ENCODE measurements at places on chromosomes 2 and 18.

GRCh38 chr2:164412831-164413230 lies 208.5 kb downstream of the GRB14 start:
- H3K27ac ChIP-seq: no peak overlapping the region
- no peaks in the 10 kb centered on the region for H3K27me3 ChIP-seq
- no peaks in the 10 kb centered on the region for H3K4me1 ChIP-seq

GRCh38 chr2:215391531-215391930 lies 44.3 kb downstream of the FN1 start:
- H3K4me3 ChIP-seq: no peak overlapping the region
- no peak for DNase-seq
- H3K36me3 ChIP-seq: peaks cover 78% of the 10 kb centered on the region
- no peak overlapping the region for H3K27ac ChIP-seq
- H3K27me3 ChIP-seq: no peaks in the 10 kb centered on the region

- no peak overlapping the region for H3K4me3 ChIP-seq
- no peak for DNase-seq
- no peaks in the 10 kb centered on the region for H3K4me1 ChIP-seq
- H3K36me3 ChIP-seq: no peaks in the 10 kb centered on the region
- no peak overlapping the region for H3K27ac ChIP-seq
Observed at GRCh38 chr2:190156530-190157212, 94.1 kb upstream of the MSTN start.

DNA sequence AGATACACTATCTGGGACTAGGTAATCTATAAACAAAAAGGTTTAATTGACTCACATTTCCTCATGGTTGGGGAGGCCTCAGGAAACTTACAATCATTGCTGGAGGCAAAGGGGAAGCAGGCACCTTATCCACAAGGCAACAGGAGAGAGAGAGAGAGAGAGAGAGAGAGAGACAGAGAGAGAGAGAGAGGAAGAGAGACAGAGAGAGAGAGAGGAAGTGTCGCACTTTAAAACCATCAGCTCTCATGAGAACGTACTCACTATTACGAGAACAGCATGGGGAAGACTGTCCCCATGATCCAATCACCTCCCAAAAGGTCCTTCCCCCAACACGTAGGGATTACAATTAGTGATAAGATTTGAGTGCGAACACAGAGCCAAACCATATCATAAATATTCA lies 253.5 kb upstream of the TRIB2 start:
- no peaks in the 10 kb centered on the region for H3K4me1 ChIP-seq
- no peak for DNase-seq
- no peak overlapping the region for H3K4me3 ChIP-seq
- H3K27me3 ChIP-seq: no peaks in the 10 kb centered on the region

DNA sequence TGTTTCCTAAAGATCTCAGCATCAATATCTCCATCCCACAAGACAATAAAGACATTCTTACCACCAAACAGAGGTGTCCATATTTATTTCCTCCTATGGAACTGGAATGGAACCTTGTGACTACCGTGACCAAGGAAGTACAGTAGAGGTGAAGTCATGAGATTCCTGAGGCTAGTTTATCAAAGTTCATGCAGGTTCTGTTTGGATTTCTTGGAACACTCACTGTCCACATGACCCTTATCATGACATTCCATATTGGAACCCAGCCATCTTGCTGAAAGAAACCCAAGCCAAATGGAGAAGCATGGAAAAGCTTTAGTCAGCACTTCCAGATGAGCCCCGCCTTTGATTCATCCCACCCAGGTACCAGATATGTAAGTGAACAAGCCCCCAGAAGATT lies 516.0 kb upstream of the POU3F3 start:
- H3K27ac ChIP-seq: no peak overlapping the region
- H3K27me3 ChIP-seq: no peaks in the 10 kb centered on the region
- DNase-seq: no peak

- DNase-seq: no peak
- H3K27ac ChIP-seq: peak overlapping the region; percentile 72
- H3K4me1 ChIP-seq: no peaks in the 10 kb centered on the region
- H3K4me3 ChIP-seq: no peak overlapping the region
Observed at GRCh38 chr2:107809835-107810234, 16.9 kb upstream of the RGPD4 start.

- H3K4me3 ChIP-seq: no peak overlapping the region
- no peak overlapping the region for H3K27ac ChIP-seq
- H3K27me3 ChIP-seq: no peaks in the 10 kb centered on the region
- H3K36me3 ChIP-seq: peaks cover 70% of the 10 kb centered on the region
- no peak for DNase-seq
Observed at GRCh38 chr2:28403370-28403956, 10.8 kb downstream of the FOSL2 start.

DNA sequence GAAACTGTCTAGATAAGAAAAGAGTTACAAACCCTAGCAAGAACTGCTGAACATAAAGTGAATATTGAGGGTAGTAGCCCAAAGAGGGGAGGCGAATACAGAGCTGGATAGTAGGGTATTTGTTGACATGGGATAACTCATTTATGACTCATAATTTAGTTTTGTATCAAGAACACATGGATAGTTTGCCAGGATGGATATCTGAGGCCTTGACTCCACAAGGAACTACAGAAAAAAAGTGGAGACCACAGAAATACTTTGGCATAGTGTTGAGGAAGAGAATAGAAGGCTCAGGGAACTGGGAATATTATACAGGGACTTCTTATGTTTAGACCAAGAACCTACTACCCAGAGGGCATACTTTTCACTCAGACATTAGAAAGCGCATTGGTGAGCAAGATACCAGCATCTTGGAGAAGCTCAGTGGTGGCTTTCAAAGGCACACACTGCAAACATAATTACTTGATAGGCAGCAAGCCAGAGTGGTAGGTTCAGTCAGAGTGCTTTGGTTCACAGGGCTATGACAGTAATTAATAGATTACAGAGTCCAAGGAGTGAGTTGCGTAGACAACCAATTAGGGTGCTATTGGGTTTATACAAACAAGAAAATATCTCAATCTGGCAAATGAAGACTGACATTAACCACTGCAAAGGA lies 51.9 kb upstream of the ZBTB7C start:
- peaks cover 4% of the 10 kb centered on the region for H3K4me1 ChIP-seq
- no peaks in the 10 kb centered on the region for H3K27me3 ChIP-seq
- no peak overlapping the region for H3K27ac ChIP-seq
- no peaks in the 10 kb centered on the region for H3K36me3 ChIP-seq

GRCh38 chr2:174300114-174300513 lies 34.6 kb upstream of the SP9 start:
- no peaks in the 10 kb centered on the region for H3K36me3 ChIP-seq
- no peak overlapping the region for H3K4me3 ChIP-seq
- DNase-seq: no peak
- H3K27me3 ChIP-seq: no peaks in the 10 kb centered on the region

- DNase-seq: no peak
- H3K4me3 ChIP-seq: no peak overlapping the region
- H3K36me3 ChIP-seq: peaks cover 53% of the 10 kb centered on the region
- H3K27ac ChIP-seq: no peak overlapping the region
Observed at GRCh38 chr18:79975043-79975442, 10.6 kb downstream of the HSBP1L1 start.

DNA sequence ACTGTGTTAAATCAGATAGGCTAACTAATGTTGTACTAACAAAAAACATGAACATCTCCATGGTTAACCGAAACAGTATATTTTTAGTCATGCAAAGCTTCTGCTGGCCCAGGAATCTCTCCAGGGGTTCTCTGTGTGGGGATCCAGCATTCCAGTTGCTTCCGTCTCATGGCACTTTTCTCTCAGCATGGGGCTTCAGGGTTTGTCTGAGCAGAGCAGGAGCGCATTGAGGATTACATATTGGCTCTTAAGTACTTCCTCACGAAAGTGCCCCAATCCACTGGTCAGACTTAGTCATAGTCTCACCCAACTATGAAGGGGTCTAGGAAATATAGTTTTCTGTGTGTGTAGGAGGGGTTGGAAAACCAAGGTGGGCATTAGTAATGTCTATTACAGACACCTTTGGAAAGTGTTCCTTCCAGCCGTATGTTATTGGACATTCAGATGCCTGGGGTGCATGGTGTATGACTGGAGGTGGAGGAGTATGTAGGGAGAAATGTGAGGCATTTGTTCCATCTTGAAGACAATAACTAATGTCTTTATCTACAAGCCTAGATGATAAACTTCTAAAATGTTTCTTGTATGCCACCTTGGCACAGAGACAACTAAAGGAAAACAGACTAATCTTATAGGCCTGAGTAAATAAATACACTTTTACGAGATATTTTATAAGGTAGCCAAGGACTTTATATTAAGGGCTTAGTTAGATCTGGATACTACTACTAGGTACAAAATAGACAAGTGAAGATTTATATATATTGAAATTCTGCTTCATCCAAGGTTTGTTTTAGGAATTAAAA lies 123.8 kb upstream of the ZEB2 start:
- H3K27me3 ChIP-seq: no peaks in the 10 kb centered on the region
- H3K4me1 ChIP-seq: no peaks in the 10 kb centered on the region
- H3K36me3 ChIP-seq: no peaks in the 10 kb centered on the region
- no peak for DNase-seq

DNA sequence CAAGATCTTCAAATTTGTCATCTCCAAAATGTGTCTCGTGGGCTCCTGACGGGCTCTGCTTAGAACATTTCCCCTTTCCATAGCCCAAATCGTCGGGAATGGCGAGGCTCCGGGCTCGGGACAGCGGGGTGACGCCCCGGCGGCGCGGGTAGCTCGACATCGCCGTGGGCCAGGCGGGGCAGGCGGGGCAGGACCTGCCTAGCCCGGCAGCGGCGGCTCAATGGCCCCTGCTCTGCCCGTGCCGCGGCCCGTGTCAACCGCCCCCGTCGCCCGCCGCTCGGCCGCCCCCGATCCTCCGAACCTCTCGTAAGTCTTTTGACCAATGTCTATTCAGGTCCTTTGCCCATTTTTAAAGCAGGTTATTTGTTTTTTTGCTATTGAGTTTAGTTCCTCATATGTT lies 111.2 kb downstream of the PMAIP1 start:
- no peak overlapping the region for H3K27ac ChIP-seq
- no peak overlapping the region for H3K4me3 ChIP-seq
- no peaks in the 10 kb centered on the region for H3K27me3 ChIP-seq
- DNase-seq: no peak

DNA sequence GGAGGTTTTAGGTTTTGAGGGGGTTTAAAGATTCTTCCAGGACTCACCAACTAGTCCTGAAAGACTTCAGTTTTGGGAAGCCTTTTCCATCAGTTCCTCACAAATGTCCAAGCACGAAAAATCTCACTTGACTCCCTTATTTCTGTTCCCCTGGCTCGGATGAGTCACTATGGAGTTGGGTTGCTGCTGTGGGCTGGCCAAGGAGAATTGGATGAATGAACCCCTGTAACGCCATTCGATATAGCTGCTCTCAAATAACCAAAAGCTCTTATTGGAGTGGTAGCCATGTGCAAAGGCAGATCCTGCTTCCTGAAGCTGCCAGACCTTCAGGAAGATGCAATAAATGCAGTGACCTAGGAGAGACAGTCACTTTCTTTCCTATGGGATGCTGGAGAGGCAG lies 417.0 kb downstream of the ZNF521 start:
- H3K4me3 ChIP-seq: no peak overlapping the region
- no peaks in the 10 kb centered on the region for H3K27me3 ChIP-seq
- H3K27ac ChIP-seq: no peak overlapping the region
- no peaks in the 10 kb centered on the region for H3K4me1 ChIP-seq

GRCh38 chr2:180413336-180413735 lies 406.2 kb upstream of the CWC22 start:
- H3K4me3 ChIP-seq: no peak overlapping the region
- H3K4me1 ChIP-seq: no peaks in the 10 kb centered on the region
- no peak for DNase-seq

DNA sequence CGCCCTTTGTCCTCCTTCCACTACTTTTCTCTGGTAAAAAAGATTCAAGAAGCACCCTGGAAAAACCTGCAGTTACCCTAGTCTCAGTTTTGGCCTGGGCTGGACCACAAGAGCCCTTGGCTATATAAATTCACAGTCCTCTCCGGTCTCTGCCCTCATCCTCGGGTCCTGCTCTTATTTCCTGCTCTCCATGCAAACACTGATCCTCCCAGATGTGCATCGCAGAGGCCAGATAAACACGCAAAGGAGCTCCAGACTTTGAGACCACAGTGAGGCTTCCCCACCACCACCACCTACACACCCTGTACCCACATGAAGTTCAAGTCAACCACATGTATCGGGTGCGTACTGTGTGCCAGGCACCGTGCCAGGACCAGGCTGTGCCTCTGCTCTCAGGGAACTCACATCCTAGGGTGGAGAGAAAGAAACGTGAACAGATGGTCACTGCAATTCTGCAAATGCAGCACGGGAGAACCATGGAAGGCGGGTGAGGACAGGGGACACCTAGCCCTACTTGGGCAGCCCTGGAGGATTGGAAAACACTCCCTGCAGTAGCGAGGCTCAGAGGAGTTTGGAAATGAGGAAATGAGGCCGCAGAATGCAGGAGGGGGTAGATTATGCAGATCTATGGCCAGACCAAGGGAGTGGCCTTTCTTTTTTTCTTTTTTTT lies 7.4 kb downstream of the CTDSP1 start:
- H3K36me3 ChIP-seq: peaks cover 30% of the 10 kb centered on the region
- peak; percentile 44 for DNase-seq
- peaks cover 35% of the 10 kb centered on the region for H3K4me1 ChIP-seq
- no peaks in the 10 kb centered on the region for H3K27me3 ChIP-seq
- H3K27ac ChIP-seq: peak overlapping the region; percentile 94

- H3K27me3 ChIP-seq: no peaks in the 10 kb centered on the region
- peak; percentile 94 for DNase-seq
- peaks cover 78% of the 10 kb centered on the region for H3K4me1 ChIP-seq
- H3K36me3 ChIP-seq: peaks cover 13% of the 10 kb centered on the region
- H3K27ac ChIP-seq: peak overlapping the region; percentile 99
Observed at GRCh38 chr2:218285604-218286003, 6.7 kb downstream of the TMBIM1 start.

- H3K27me3 ChIP-seq: no peaks in the 10 kb centered on the region
- H3K4me1 ChIP-seq: no peaks in the 10 kb centered on the region
- H3K4me3 ChIP-seq: no peak overlapping the region
- no peak for DNase-seq
Observed at GRCh38 chr2:36650031-36650829, 46.3 kb upstream of the VIT start.

GRCh38 chr2:134252092-134252750 lies 1.7 kb upstream of the MGAT5 start:
- no peak for DNase-seq
- no peak overlapping the region for H3K27ac ChIP-seq
- H3K36me3 ChIP-seq: peaks cover 4% of the 10 kb centered on the region
- H3K4me1 ChIP-seq: no peaks in the 10 kb centered on the region
- no peaks in the 10 kb centered on the region for H3K27me3 ChIP-seq
- no peak overlapping the region for H3K4me3 ChIP-seq

DNA sequence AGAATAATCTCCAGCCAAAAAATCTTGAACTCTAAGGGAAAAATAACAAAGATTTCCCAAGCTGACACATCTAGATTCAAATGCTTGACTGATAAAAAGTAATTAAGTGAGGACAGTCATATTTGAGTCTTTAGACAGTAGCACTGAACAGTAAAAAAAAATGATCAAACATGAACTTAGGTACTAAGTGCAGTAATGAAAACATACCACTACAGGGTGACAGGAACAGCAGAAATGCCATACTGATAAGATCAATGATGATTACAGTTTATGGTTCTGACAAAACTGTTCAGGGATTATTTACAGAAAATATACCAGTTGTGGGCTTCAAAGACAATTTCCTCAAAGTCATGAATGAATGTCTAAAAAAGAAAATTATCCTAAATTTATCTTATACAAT lies 80.3 kb downstream of the OSBPL1A start:
- H3K4me1 ChIP-seq: no peaks in the 10 kb centered on the region
- H3K27ac ChIP-seq: no peak overlapping the region
- no peak overlapping the region for H3K4me3 ChIP-seq
- peaks cover 2% of the 10 kb centered on the region for H3K36me3 ChIP-seq
- DNase-seq: no peak
- H3K27me3 ChIP-seq: no peaks in the 10 kb centered on the region

GRCh38 chr18:23071285-23071684 lies 64.0 kb upstream of the CABLES1 start:
- no peaks in the 10 kb centered on the region for H3K36me3 ChIP-seq
- DNase-seq: peak; percentile 68
- H3K4me1 ChIP-seq: no peaks in the 10 kb centered on the region
- H3K27me3 ChIP-seq: no peaks in the 10 kb centered on the region

All from ascending aorta (tissue), 2 donors.